ENCODE measurements at places on chromosomes 13 and 19.

DNA sequence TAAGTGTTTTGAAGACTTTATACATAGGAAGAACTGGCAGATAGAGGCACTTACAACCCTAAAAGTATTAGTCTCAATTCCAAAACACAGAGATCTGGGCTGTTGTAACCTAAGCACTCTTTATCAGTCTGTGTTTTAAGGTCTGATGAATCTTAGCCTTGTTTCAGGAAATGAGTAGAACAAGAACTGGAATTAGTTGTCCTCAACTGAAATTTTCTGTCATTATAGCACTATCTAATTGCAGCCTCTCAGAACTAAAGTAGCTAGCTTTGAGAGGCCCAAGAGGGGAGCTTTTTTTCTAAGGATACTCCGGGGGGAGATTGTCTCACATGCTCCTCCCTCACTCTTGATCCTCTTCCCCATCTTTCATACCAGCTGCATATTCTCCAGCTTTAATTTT lies 13.1 kb downstream of the HNRNPM start:
- DNase-seq = no peak

- peak; percentile 33 for DNase-seq
Measured at GRCh38 chr19:56076498-56076897, 44.6 kb downstream of the ZNF787 start.

DNA sequence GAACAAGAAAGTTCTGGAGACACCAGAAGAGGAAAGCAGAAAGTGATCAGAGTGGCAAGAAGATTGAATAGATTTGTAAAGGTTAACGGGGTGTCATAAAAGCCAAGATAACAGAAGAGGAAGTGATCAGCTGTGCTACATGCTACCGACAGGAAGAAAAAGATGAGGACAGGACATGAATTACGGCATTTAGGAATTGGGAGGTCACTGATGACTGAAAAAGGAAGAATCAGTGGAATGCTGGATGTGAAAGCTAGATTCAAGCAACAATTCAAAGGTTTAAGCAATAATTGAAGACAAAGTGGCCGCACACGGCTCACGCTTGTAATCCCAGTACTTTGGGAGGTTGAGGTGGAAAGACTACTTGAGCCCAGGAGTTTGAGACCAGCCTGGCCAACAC lies 15.1 kb downstream of the ZNF160 start:
- no peak for DNase-seq

- no peak for DNase-seq
Measured at GRCh38 chr19:46629546-46630025, 4.7 kb upstream of the PTGIR start.

- DNase-seq = no peak
Measured at GRCh38 chr13:21619633-21620220, 15.8 kb upstream of the MICU2 start.

DNA sequence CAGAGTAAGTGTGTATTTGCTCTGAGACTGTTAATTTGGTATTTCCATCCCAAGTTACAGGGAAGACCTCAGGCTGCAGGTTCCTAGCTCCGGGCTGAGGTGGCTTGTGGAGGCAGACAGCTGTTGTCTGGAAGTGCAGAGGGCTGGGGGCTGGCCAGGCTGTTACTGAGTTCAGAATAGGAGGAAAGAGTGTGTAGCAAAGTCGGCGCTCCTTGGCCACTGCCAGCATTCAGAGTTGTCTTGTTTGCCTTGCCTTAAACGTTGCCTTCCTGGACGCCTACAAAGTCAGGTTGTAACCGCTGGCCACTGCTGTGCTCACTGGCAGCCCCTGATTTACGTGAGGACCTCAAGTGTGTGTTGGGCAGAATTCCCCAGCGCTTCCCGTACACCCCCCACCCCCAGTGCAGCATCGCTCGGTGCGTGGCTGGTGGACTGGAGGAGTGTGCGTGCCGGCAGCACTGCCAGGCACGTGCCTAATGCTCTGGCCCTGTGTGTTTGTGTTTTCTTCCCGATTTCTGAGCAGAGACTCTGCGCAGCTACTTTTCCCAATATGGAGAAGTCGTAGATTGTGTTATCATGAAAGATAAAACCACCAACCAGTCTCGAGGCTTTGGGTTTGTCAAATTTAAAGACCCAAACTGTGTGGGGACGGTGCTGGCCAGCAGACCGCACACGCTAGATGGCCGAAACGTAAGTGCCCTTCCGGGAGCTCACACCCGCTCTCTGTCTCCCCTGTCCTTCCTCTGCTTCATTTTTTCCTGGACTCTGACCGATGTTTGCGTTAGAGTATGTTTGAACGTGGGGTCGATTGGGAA lies 10.5 kb downstream of the DAZAP1 start:
- DNase-seq = no peak

- no peak for DNase-seq
Measured at GRCh38 chr13:100290165-100290801, 201.4 kb downstream of the PCCA start.

- no peak for DNase-seq
Measured at GRCh38 chr13:27926644-27927434, 7.0 kb downstream of the PDX1 start.

GRCh38 chr19:42132851-42133528 lies 744 bp upstream of the POU2F2 start:
- peak; percentile 72 for DNase-seq

DNA sequence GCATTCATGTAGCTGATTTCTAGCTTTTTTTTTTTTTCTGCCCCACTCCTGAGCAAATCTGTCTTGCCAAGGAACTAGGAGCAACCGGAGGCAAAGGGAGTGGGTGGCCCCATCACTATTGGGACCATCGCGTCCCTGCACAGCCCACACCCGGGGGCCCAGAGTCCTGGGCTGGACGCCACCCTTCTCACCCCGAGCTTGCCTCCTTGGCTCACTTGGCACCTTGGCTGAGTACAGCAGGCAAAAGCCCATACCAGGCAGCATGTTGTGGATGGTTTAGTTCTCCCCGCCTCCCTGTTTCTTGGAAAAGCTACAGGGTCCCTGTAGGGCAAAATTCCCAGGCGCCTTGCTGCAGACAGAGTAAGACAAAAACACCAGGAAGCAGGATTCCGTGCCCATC lies 13.7 kb downstream of the SMIM24 start:
- DNase-seq = no peak

Measured in stimulated activated CD4-positive, alpha-beta T cell treated with anti-CD3 and anti-CD28 coated beads, Interleukin-1b, Interleukin-23, amount 100 ng/mL, for 24 hours (primary cell).